ENCODE measurements at places on chromosomes 16 and 17.

- DNase-seq = no peak
These were observed 1002.3 kb upstream of the CDH8 start for GRCh38 chr16:63038397-63039106.

- no peak for DNase-seq
These were observed 62.1 kb upstream of the MYOCD start for GRCh38 chr17:12603566-12603965.

DNA sequence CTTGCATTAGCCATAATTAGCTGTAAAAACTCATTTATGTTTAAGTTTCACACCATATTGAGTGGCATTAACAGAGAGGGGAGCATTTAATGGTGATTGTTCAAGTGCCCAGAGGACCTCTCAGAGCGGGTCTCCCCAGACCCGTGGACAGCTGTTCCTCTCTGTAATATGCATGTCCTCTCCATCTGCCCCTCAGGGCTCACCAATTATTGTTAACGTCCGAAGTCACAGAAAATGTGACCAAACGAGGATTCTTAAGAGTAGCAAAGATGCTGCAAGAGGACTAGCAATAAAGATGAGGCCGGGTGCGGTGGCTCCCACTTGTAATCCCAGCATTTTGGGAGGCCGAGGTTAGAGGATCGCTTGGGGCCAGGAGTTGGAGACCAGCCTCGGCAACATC is 130.2 kb downstream of the CPPED1 start:
- no peak for DNase-seq

DNA sequence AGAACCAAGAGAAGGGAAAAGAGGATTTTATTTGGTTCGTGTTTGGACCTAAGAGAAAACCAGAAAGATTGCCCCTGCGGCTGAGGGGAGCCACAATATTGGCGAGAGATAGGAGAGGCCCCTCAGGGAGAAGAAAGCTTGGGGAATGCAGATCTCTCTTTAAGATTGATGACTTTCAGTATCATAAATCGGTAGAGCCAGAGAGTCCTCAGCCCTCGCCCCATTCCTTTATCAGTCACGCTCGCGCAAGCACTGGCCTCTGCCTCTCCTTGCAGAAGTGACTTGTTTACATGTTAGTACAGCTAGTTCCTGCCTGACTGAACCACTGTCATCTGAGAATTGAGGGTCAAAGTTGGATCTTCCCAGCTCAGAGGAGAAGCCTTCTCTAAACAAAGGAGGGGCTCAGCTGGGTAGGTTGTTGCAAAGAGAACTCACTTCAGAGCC is 21.5 kb upstream of the KRT19 start:
- no peak for DNase-seq

DNA sequence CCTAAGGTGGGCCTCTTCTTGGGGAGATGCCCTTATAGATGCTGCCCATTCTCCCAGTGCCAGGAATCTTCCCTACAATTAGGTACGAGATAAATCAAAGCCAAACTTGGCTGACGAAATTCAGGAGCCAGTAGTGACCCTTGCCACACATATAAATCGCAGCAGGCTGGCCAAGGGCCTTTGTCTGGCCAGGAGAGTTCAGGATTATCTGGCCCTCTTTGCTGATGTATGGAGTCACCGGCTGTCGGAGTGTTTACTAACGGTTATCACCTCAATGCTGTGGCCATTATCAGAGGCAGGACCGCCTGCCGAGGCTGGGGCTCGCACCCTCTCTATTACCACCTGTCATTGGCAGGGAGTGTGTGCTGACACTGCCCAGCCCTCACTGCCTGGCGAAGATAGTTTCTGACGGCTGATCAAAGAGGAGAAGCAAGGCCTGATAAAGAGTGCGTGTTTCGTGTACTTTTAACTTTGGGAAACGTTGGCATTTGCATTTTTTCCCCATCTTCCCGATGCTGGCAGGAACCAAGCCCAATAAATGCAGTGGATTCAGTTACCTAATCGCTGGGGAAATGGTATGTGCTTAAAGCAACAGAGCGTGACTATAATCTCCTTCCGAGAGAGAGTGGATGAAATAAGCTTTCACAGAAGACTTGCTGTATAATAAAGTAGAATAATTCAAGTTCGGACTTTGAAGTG is 32.8 kb upstream of the TBX2 start:
- DNase-seq = no peak

GRCh38 chr16:11163761-11164261 is 92.2 kb downstream of the SOCS1 start:
- DNase-seq = no peak

DNA sequence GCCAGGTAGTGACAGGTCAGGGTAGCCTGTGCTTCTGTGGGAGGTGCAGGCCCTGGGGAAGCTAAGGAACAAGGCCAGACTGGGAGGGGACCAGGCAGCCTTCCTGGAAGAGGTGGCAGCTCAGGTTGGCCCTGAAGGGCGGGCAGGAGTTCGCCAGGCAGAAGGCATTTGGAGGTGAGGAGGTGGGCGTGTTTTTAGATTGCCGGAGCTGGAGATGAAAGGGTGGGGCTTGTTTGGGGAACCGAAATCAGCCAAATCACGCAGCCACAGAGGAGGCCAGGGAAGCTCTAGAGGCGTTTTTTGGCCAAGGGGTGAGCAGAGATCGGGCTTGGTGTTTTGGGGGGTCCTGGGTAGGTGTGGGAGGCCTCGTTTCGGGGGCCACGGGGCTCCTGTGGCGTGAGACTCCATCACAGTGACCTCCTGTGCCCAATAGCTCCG is 7.6 kb downstream of the ADCY7 start:
- DNase-seq = no peak

DNA sequence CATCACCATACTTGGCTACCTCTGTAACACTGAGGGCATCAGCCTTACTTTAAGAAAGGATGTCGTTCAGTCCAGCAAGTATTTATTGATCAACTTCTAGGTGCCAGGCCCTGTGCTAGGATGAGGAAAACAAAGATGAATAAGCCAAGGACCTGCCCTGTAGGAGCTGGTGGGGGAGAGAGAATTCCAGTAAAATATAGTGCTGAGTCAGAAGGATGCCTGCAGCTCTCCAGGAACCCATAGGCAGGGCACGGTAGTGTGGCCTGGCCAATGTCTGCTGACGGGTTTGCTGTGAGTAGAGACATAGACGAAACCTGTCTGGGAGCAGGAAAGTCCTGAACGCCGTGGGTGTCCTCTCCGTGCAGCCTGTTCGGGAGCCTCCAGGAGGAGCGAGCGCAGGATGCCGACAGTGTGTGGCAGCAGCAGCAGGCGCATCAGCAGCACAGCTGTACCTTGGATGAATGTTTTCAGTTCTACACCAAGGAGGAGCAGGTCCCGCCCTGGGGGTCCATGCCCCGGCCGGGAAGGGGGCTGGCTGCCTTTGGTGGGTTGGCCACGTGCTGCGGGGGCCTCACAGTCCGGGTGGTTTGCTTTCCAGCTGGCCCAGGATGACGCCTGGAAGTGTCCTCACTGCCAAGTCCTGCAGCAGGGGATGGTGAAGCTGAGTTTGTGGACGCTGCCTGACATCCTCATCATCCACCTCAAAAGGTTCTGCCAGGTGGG is 55.6 kb downstream of the USP43 start:
- DNase-seq = no peak

DNA sequence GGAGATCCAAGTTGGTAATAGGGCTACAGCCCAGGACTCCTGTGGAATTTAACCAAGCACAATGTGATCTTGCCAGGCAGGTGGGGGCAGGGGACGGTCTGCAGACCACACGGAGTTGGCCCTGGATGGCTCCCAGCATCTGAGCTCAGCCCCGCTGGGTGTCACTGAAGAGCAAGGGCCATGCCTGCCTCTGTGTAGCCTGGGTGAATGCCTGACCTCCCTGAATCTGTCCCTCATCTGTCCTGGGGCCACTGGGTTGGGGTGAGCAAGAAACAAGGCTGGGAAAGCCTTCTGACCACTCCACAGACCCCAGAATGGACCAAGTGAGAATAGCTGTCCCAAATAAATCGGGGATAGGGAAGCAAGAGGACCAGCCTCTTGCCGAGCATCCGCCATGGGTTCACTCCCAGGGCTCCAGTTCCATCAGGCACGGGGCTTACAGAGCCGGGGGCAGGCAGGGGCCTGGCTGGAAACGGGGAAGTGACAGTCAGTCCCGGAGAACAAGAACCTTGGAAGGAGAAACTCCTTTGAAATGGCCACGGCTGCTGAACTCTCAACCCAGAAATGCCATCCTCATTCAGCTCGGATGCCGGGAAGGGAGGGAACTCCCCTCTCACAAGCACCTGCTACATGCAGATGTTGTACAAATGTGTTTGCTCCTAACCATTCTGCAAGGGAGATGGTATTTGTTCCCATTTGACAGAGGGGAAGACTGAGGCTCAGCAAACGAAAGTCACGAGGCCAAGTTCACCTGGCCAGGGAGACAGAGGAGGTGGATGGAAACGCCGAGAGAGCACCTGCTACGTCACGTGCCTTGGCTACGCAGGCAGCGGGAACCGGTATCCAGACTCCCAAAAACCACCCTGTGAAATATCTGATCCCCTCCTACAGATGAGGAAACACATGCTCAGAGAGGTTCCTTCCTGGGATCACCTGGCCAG is 50.0 kb downstream of the RMI2 start:
- no peak for DNase-seq

DNA sequence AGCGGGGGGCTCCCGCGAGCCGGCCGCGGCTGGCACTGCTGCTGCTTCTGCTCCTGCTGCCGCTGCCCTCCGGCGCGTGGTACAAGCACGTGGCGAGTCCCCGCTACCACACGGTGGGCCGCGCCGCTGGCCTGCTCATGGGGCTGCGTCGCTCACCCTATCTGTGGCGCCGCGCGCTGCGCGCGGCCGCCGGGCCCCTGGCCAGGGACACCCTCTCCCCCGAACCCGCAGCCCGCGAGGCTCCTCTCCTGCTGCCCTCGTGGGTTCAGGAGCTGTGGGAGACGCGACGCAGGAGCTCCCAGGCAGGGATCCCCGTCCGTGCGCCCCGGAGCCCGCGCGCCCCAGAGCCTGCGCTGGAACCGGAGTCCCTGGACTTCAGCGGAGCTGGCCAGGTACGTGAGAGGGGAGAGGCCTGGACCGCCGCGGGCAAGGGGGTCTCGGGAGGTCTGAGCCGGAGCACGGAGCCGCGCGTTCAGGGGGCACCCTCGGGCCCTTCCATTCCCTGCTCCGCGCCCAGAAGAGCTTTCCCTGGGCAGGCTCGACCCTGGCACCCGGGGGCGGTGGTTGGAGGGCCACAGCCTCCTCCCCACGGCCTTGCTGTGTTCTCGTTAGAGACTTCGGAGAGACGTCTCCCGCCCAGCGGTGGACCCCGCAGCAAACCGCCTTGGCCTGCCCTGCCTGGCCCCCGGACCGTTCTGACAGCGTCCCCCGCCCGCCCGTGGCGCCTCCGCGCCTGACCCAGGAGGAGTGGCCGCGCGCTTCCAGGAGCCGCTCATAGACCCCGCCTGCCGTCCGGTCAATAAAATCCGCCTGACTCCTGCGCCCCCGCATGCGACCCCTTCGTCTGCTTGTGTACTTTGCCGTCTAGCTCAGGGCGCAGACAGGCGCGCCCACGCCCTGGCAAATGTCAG is 591 bp downstream of the NPW start:
- DNase-seq = no peak

DNA sequence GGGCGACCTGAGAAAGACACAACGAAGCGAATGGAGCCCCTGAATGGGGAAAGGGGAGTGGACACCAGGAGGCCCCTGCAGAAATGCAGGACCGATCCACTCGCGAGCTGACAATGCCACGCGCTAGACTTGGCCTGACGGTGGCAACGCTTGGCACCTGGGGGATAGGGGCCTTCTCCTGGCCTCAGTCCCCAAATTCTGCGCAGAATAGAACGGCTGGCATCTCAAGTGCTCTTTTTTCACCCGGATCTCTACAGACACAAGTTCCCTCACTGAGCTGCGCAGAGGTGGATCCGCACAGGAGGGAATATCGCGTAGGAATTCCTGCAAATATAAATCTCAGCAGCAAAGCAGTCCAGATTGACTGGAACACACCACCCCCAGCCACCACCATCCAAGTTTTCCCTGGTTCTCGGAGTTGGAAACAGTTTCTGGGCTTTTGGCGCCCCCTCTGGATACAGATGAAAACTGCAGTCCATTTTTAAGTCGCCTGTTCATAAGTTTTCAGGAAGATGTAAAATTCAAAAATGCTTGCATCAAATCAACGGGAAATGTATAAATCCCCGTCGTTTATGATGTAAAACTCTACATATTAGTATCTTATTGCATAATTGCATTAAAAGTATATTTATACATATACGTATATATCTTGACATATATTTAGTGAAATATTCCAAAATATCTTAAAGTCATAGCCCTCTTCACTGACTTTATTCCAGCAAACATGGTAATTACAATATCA is 2.3 kb upstream of the SOX9 start:
- no peak for DNase-seq

DNA sequence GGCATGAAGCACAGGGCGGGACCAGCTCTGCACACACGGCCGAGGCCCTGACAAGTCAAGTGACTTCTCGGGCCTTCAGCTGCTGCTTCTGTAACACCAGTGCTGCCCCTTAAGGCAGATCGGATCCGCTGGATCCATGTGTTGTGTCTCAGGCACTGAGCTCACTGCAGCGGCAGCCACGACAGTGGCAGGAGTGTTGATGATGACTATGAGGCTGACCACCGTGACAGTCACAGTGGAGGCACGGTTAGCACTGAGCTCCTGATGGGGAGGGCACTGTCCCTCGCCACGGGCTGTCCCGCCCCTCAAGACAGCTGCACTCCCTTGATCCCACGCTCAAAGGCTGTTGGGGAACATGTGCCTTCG is 29.4 kb downstream of the PEMT start:
- no peak for DNase-seq

DNA sequence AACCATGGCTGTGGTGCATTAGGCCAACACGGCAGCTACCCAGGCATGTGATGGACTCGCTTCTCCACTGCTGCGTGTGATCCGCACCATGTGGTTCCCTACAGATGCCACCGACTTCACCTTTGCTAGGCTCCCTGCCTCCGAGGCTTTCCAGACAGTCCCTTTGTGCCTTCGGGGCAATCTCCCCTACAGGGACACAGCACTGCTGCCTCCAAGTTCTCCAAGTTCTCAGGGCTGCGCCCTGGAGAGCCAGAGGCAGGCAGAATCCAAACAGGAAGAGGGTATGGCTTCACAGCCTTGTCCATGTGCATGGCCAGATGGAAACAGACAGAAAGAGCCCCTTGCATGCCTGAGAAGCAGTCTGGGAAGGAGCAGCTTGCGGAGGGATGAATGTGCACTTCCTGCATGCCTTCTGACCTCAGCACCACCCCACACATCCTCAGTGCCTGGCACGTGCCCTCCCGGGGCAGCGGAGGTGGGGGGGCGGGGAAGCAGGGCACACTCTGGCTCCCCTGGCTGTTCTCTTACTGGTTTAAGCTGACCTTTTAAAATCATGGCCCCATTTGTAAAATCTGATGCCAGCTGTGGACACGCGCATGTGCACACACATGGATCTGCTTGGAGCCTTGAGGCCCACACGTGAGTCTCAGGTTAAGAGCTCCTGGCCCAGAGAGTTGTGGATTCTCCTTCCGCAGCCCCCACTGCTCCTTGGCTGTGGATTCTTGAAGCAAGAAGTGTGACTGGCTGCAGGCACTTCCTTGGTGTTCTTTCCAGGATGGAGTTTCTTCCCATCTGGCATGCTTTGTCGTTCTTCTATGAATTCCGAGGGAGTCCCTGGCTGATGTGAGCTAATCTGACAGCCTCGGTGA is 55.3 kb upstream of the MTSS2 start:
- DNase-seq = no peak

- DNase-seq = no peak
These were observed 134.5 kb downstream of the RAB11FIP4 start for GRCh38 chr17:31525801-31526549.

- no peak for DNase-seq
These were observed 206.2 kb downstream of the ANKFN1 start for GRCh38 chr17:56359518-56359917.

All from stimulated activated CD8-positive, alpha-beta memory T cell treated with anti-CD3 and anti-CD28 coated beads, Interleukin-4, amount 100 ng/mL, for 4 hours (primary cell).